ENCODE measurements at places on chromosomes 1 and 21. TPM values are rescaled to one million over a fixed set of nuclear protein-coding genes. Genes with fewer than 3 reads are reported as not detected.

KRTAP19-3 gene
- total RNA-seq = not detected

- no peaks in the 10 kb centered on the region for H3K27me3 ChIP-seq
- no peak for DNase-seq
- H3K27ac ChIP-seq = peak overlapping the region; percentile 39
- peaks cover 5% of the 10 kb centered on the region for H3K4me1 ChIP-seq
- H3K4me3 ChIP-seq = no peak overlapping the region
- no peaks in the 10 kb centered on the region for H3K36me3 ChIP-seq
Measured at GRCh38 chr1:219661464-219662092, 48.7 kb upstream of the ZC3H11B start.

DNA sequence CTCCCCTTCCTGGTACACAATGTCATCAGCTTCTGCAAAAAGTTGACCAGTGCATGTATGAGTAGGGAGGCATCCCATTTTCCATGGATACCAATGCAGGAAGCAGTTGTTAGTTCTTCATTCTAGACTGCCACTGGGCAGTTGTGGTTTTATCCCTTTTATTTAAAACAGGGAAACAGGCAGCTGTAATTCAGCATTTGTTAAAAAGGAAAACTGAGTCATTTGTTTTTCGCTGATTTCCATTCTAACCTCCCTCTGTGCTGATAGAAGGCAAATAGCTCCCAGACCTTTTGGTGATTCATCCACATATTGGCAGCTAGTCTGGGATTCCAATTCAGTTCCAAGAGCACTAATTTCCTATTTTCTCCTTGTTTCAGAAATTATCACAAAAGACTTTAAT is 21.1 kb upstream of the ABCA4 start:
- H3K4me3 ChIP-seq = no peak overlapping the region
- no peaks in the 10 kb centered on the region for H3K27me3 ChIP-seq
- peaks cover 8% of the 10 kb centered on the region for H3K4me1 ChIP-seq
- H3K36me3 ChIP-seq = no peaks in the 10 kb centered on the region
- DNase-seq = no peak

GRCh38 chr1:202233804-202234203 is 40.2 kb downstream of the LGR6 start:
- no peaks in the 10 kb centered on the region for H3K36me3 ChIP-seq
- peaks cover 31% of the 10 kb centered on the region for H3K27me3 ChIP-seq
- no peaks in the 10 kb centered on the region for H3K4me1 ChIP-seq
- no peak overlapping the region for H3K4me3 ChIP-seq
- no peak overlapping the region for H3K27ac ChIP-seq

DNAJC11 gene
- total RNA-seq = 34.6 TPM

GRCh38 chr1:214318356-214318755 is 37.4 kb downstream of the SMYD2 start:
- no peaks in the 10 kb centered on the region for H3K27me3 ChIP-seq
- DNase-seq = no peak
- no peak overlapping the region for H3K4me3 ChIP-seq
- H3K4me1 ChIP-seq = no peaks in the 10 kb centered on the region
- peaks cover 11% of the 10 kb centered on the region for H3K36me3 ChIP-seq
- H3K27ac ChIP-seq = no peak overlapping the region

GRCh38 chr1:217315346-217315745 is 315.5 kb downstream of the GPATCH2 start:
- no peaks in the 10 kb centered on the region for H3K36me3 ChIP-seq
- H3K4me1 ChIP-seq = no peaks in the 10 kb centered on the region
- no peak overlapping the region for H3K27ac ChIP-seq
- no peak overlapping the region for H3K4me3 ChIP-seq
- no peak for DNase-seq

GRCh38 chr1:55813618-55814017 is 598.5 kb upstream of the USP24 start:
- H3K4me3 ChIP-seq = no peak overlapping the region
- DNase-seq = peak; percentile 95
- no peaks in the 10 kb centered on the region for H3K27me3 ChIP-seq
- no peaks in the 10 kb centered on the region for H3K36me3 ChIP-seq

DNA sequence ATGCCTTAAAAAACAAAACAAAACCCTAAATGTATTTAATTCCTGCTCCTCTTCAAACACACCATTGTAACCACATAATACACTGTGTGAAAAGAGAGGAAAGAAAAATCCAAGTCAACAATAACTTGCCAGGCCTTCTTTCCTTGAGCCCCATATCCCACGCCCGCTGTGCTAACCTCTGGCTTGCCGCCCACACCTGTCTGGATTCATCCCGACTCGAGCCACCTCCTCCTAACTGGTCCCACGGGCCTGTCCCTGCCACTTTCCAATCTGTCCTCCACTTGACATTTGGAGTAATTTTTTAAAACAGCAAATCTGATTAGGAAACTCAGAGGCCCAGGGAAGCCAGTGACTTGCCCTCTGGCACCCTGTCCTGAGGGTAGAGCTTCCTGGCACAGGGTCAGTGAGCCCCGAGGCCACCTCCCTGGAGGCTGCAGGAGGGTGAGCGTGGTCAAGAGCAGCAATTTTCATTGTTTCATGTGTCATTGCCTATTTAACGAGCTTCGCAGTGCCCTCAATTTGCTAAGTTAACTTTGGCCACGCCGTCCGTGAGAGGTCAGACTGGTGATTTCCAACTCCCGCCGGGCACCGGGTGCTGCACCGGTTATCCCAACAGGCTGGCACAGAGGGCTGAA is 54.1 kb downstream of the B3GALT5 start:
- no peak overlapping the region for H3K4me3 ChIP-seq
- H3K36me3 ChIP-seq = no peaks in the 10 kb centered on the region

GPX7 gene
- 23.0 TPM for total RNA-seq

DNA sequence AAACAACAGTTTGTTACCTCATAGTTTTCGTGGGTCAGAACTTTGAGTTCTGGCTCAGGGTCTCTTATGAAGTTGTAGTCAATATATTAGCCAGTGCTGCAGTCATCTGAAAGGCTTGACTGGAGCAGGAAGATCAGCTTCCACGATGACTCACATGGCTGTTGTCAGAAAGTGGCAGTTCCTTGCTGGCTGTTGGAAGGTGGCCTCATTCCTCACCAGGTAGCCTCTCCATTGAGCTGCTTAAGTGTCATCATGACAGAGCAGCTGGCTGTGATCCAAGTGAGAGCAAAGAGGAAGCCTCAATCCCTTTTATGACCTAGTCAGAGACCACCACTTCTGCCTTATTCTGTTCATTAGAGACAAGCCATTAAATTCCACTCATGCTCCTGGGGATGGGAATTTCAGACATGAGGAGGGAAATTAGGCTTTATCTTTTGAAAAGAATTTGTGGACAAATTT is 5.6 kb downstream of the OSBPL9 start:
- H3K27ac ChIP-seq = peak overlapping the region; percentile 51
- H3K27me3 ChIP-seq = no peaks in the 10 kb centered on the region
- no peaks in the 10 kb centered on the region for H3K36me3 ChIP-seq
- H3K4me3 ChIP-seq = no peak overlapping the region

GRCh38 chr1:229553621-229554130 is 4.8 kb downstream of the ABCB10 start:
- H3K27ac ChIP-seq = no peak overlapping the region
- no peak for DNase-seq
- H3K4me1 ChIP-seq = peaks cover 51% of the 10 kb centered on the region
- H3K27me3 ChIP-seq = no peaks in the 10 kb centered on the region
- peaks cover 5% of the 10 kb centered on the region for H3K36me3 ChIP-seq
- no peak overlapping the region for H3K4me3 ChIP-seq

ST6GALNAC5 gene
- total RNA-seq = 22.7 TPM

DNA sequence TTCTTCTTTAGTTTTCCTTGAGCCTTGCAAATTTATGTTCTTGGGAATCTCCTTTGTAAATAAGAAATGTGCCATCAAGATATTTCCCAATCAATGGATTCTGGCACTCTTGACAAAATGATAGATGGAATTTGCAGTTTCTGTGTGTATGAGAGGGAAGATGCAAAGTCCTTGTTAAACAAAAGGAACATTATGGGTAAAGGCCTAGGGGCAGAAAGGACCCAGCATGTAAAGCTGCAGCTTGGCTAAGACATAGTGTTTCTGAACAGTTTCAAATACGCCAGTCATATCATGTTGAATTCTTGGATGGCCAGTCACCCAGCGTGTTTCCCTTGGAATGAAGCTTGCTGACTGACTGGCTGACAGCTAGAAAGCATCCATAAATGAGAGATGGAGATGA is 210.8 kb downstream of the NFIA start:
- no peak overlapping the region for H3K27ac ChIP-seq
- H3K4me1 ChIP-seq = peaks cover under 1% of the 10 kb centered on the region
- H3K27me3 ChIP-seq = no peaks in the 10 kb centered on the region
- H3K36me3 ChIP-seq = no peaks in the 10 kb centered on the region
- H3K4me3 ChIP-seq = no peak overlapping the region
- no peak for DNase-seq

DNA sequence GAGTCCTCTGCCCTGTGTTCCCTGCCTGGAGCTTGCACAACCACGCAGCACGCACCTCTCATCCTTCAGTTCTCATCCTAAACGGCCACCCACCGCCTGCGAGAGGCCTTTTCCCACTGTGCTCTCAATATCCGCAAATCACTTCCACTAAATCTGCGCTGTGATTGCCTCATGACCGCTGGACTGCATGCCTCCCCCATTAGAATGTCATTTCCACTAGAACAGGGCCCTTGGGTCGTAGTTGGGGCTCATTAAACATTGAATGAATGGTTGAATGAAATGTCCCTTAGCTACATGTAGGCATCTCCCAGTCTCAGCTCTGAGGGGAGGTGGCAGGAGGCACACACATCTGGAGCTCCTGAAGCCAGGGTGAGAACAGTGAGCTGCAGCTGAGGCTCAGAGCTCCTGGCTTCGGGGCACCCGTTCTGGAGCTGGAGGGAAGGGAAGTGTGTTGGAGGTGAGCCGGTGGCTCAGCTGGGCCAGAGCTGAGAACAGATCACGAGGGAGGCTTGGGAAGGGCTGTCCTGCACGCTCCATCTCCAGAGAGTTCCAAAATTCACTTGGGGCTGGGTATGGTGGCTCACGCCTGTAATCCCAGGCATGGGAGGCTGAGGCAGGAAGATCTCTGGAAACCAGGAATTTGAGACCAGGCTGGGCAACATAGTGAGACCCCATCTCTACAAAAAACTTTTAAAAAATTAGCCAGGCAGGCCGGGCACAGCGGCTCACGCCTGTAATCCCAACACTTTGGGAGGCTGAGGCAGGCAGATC is 30.4 kb downstream of the TMEM201 start:
- no peak for DNase-seq
- H3K27ac ChIP-seq = no peak overlapping the region
- H3K36me3 ChIP-seq = no peaks in the 10 kb centered on the region
- peaks cover 7% of the 10 kb centered on the region for H3K27me3 ChIP-seq
- H3K4me3 ChIP-seq = no peak overlapping the region

GRCh38 chr1:21901473-21901847 is 35.6 kb downstream of the HSPG2 start:
- no peak for DNase-seq
- no peaks in the 10 kb centered on the region for H3K36me3 ChIP-seq
- no peak overlapping the region for H3K4me3 ChIP-seq
- peak overlapping the region; percentile 90 for H3K27ac ChIP-seq
- H3K27me3 ChIP-seq = no peaks in the 10 kb centered on the region

DNA sequence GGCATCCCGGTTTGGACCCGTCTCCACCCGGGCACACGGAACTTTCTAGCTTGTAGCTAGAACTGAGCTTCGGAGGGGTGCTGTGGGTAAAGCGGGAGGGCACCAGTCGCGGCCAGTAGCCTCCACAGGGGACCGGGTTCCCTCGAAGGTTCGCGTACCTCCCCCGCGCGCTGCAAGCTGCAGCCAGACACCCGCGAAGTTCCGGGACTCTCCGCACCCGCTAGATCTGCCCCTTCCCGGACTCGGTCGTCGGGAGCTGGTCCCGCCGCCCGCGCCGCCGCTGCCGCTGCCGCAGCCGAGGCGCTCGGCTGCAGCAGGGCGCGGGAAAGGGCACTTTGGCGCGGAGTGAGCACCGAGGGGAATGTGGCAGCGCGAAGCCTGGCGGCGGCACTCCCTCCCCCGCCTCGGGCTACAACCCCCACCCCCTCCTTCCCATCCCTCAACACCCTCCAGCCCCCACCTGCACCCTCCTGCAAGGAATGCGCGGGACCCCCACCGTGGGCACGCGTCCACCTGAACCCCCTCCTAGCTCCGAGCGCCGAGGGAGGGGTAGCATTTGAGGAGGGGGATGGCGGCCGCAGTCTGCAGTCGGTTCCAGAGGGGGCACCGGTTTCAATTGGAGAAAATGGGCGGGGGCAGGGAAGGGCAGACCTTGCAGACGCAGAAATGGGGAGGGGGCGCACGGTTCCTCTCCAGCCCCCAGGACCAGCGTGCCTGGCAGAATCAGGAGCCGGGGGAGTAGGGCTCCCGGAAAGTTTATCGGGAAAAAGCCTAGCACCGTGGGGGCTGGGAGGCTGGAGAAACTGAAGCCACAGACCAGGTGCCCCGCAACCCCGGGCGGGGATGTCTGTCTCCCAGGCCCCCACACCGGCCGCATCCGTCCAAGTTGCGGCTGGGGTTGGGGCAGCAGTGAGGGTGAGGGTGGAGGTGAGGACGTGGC is 968 bp downstream of the CSMD2 start:
- peaks cover 44% of the 10 kb centered on the region for H3K4me1 ChIP-seq
- H3K27ac ChIP-seq = no peak overlapping the region
- DNase-seq = no peak

DNA sequence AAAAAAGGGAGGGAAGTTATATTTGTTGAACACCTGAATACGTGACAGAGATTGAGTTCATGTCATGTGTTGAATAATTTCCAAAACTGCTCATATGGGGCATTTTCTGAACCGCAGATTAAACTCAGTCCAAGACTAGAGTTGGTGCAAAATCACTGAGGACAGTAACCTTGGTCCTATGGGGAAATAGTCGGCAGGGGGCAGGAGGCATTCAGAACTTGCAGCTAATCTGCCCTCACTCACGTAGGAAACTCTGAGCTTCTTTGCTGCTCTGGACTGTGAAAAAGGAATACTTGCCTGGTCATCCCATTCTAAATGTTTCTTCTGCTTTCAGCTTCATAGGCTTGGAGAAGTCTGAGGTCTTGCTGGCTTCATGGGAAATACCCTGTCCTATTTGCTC is 228.3 kb upstream of the ZP4 start:
- H3K27me3 ChIP-seq = no peaks in the 10 kb centered on the region
- no peaks in the 10 kb centered on the region for H3K36me3 ChIP-seq
- H3K4me3 ChIP-seq = no peak overlapping the region
- DNase-seq = no peak

DNA sequence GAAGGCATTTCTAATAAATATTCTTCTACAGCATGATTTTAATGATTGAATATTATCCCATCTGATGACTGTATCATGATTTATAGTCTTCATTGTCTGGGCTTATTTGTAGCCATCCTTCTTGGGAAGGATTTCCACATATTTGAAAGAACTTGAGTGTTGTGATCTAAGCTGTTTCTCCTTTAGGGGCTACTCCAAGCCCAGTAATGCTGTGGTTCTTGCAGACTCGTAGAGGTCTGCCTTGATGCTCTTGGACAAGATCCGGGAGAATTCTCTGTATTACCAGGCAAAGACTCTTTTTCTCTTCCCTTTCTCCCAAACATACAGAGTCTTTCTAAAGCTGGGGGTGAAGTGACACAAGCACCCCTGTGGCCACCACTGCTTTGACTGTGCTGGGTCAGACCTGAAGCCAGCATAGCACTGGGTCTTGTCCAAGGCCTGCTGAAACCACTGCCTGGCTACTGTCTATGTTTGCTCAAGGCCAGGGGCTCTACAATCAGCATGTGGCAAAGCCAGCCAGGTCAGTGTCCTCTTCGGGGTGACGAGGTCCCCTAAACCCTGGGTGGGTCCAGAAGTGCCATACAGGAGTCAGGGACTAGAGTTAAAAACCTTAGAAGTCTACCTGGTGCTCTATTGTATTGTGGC is 107.4 kb downstream of the GIPC2 start:
- no peaks in the 10 kb centered on the region for H3K36me3 ChIP-seq
- no peaks in the 10 kb centered on the region for H3K4me1 ChIP-seq
- no peaks in the 10 kb centered on the region for H3K27me3 ChIP-seq
- no peak overlapping the region for H3K4me3 ChIP-seq

Data from sigmoid colon (tissue), 7 donors.